ENCODE measurements at places on chromosomes 1 and 21.
A peak's percentile ranks its signal among the peaks of the same experiment; 100 is the strongest.

- no peak for DNase-seq
Measured at GRCh38 chr1:200367841-200368534, 41.8 kb downstream of the ZNF281 start.

- DNase-seq, result no peak
Measured at GRCh38 chr1:93845538-93846205, 33.3 kb downstream of the DNTTIP2 start.

DNA sequence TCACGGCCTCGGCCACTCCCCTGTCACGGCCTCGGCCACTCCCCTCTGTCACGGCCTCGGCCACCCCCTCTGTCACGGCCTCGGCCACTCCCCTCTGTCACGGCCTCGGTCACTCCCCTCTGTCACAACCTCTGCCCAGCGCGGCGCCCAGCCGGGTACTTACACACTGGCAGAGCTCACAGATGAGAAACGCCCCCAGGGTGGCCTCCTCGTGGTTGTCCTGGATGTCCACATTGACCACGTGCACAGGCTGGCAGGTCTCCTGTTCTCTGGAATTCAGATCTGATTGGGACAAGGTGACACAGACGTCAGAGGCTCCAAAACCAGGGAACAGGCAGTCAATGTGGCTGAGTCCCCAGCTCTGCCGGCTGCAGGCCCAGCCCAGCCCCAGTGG lies 3.3 kb upstream of the TMEM240 start:
- DNase-seq, result no peak

DNA sequence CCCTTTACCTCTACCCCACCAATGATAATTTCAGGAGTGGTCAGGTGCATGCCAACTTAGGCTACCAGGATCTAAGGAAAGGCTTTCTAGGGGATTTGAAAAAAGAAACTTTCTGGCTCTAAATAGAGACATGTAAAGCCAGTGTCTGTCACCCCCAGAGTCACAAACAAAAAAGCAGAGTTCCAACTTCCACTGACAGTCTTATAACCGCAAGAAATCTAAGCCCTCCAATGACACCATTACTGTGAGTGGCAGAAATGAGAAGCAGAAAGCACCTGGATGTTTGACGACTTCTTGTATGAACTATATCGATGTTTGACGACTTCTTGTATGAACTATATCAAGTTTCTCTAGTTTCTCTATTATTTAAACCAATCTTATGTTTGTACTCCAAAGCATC lies 6.0 kb downstream of the DENND1B start:
- DNase-seq, result no peak

GRCh38 chr1:184556665-184557064 lies 169.8 kb downstream of the C1orf21 start:
- no peak for DNase-seq

DNA sequence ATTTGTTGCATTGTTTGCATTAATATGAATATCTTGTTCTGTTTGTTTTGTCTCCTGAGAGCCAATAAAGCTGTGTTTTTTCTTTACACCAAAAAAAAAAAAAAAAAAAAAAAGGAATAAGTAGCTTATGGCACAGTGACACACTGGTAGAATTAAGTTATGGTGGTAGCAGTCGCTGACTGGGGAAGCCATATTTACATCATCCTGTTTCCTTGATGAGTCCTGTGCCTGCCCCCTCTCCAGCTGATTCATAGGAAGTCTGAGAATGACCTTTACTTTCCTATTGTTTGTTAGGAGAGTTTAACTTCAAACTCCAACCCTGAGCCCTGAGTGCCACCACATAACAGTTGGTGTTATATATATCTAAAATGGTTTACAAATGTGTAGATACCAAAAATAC lies 62.2 kb downstream of the OBSCN start:
- no peak for DNase-seq

GRCh38 chr1:52080014-52080415 lies 23.9 kb downstream of the BTF3L4 start:
- no peak for DNase-seq

DNA sequence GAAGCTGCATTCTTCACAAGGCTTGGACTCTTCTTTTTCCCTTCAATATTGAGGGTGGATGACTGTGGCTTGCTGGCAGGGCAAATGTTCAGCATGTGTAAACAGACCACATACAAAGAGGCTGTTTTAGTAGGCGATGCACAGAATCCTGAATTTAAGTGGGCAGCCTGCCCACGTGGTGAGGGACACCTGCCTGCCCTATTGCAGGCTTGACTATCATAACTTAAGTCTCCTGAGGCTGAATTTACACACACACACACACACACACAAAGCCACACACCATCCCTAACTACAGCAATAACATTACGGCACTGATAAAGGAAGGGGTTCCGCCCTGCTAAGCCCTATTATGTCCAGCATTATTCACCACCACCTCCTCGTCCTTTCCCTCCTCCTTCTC lies 15.9 kb downstream of the SYT2 start:
- DNase-seq, result no peak

DNA sequence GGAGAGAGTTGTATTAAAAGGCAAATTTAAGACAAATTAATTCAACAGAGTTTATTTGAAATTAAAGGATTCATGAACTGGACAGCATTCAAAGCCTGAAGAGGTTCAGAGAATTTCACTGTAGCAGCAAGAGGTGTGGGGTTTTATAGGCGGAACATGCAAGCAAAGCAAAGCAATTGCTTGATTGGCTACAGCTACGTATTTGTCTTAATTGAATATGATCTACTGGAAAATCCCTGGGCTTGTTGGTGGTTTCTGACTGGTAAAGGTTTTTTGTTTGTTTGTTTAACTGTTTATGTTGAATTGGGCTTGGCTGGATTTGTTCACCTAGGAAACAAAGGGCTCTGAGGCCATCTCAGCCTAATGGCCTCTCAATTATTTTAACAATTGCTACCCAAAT lies 61.5 kb downstream of the KCNK1 start:
- DNase-seq, result no peak

DNA sequence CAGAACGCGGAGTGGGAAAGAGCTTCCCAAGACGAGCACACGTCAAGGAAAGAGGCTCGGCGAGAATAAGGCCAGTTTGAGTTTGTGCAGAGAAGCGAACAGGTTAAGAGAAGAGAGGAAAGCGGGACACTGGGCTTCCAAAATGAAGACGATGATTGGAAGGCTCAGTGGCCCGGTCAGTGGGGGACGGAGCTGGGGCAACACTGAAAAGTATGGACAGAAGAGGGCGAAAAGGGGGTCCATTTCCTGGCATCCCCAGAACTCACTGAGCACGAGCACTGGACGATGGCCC lies 258 bp downstream of the CCT3 start:
- no peak for DNase-seq

DNA sequence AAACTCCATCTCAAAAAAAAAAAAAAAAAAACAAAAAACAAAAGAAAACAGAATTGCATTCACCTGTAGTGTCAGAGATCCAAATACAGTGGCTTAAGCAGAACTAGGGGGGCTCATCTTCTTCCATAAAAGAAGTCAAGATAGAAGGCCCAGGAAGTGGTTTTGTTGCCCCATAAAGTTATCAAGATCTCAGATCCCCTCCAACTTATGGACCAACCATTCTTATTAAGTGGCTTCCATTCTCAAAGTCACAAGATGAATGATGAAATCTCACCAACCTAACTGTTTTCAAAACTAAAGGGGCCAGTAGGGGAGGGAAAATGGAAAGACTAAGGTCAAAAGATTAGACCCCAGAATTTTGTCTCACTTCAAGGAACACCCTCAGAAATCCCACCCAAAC lies 30.1 kb upstream of the DUSP23 start:
- DNase-seq, result no peak

GRCh38 chr1:89147678-89148658 lies 22.1 kb upstream of the GBP2 start:
- DNase-seq, result no peak

GRCh38 chr1:53799141-53799540 lies 39.0 kb downstream of the NDC1 start:
- DNase-seq, result no peak

- no peak for DNase-seq
Measured at GRCh38 chr1:180540697-180541594, 17.8 kb upstream of the OVAAL start.

GRCh38 chr1:213138892-213139291 lies 87.9 kb downstream of the RPS6KC1 start:
- no peak for DNase-seq

GRCh38 chr1:48202030-48202752 lies 20.3 kb upstream of the SLC5A9 start:
- DNase-seq, result peak; percentile 83

- no peak for DNase-seq
Measured at GRCh38 chr1:221998781-221999180, 256.9 kb upstream of the DUSP10 start.

DNA sequence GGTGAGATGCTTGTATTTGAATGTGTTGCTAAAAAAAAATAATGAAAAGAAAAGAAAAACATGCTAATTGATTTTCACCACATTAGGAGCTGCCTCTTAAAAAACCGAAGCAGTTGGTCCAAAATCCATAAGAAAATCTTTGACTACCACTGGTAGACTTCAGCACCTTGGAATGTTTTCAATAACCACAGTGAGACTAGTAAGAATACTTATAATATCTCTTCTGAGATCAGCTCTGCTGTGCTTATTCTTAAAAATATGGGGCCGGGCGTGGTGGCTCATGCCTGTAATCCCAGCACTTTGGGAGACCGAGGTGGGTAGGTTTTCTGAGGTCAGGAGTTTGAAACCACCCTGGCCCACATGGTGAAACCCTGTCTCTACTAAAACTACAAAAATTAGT lies 15.1 kb downstream of the NFYC start:
- no peak for DNase-seq
